ENCODE measurements at places on chromosomes 12 and 14. TPM values are rescaled to one million over a fixed set of nuclear protein-coding genes. Genes with fewer than 3 reads are reported as not detected.

DNA sequence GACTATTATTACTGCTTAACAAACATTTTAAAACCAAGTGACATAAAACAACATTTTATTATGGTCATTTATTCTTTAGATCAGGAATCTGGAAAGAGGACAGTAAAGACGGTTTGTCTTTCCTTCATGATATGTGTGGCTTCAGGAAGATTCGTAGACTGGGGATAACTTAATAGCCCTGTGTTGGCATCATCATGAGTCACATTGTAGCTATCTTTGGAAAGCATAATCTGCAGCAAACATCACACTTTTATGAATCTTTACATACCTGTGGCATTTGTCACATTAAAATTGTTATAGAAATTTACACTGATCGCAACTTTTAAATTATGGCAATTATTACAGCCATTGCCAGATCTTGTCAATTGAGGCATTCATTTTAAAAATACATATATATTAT, 397.1 kb downstream of the NOVA1 start:
- DNase-seq: no peak

PTHLH gene
- not detected for total RNA-seq

GRCh38 chr14:37063467-37064240, 108.8 kb downstream of the SLC25A21 start:
- DNase-seq: no peak

GRCh38 chr14:51462182-51462581, 189.5 kb upstream of the FRMD6 start:
- DNase-seq: no peak

OR6C2 gene
- total RNA-seq: not detected

DNA sequence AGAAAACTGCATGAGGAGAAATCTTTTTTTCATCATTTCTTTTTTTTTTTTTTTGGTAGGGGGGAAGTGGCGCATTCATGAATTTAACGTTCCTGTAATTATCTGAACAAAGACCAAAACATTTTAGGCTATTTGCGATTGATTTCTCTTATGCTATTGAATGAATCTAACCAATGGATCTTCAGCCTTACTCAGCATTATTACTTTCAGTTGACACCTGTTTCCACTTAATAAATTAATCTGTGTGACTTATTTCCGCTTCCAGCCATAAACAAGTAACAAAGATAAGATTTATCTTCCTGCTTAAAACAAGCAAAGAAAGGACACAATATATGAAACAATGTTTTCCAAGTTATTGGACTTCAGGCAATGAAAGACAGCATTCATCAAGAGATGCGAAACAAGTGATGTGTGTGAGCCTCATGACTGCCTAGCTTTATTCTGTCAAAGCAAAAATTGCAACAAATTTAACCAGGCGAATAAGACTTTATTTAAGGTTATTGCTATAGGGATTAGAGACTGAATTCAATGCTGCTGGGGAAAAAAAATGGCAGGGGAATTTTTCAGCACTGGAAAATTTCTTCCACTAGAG, 1026.9 kb downstream of the LRFN5 start:
- no peak for DNase-seq

TESPA1 gene
- total RNA-seq: not detected

ZDHHC22 gene
- 12.0 TPM for total RNA-seq
